ENCODE measurements at places on chromosomes 3 and 15. TPM values are rescaled to one million over a fixed set of nuclear protein-coding genes. Genes with fewer than 3 reads are reported as not detected.

DNA sequence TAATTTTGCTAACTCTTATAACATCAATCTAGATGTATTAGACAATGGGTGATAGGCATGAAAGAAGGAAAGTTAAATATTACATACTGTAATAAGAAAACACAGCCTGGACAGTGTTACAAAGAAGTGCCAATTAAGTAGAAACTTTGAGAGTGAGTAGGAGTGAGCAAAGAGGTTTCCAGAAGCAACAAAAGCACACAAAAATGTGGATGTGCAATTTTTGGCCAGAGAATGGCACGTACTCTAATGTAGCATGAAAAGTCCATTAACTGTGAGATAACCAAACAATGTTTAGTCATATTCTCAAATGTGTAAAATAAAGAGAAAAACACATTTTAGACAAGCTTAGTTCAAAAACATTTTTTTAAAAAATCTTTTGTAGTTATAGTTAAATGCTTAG is 567.3 kb downstream of the ROBO1 start:
- H3K36me3 ChIP-seq = no peaks in the 10 kb centered on the region
- H3K4me3 ChIP-seq = no peak overlapping the region
- peaks cover 3% of the 10 kb centered on the region for H3K27me3 ChIP-seq
- no peak overlapping the region for H3K27ac ChIP-seq

GRCh38 chr3:14124223-14124614 is 451 bp downstream of the CHCHD4 start:
- no peaks in the 10 kb centered on the region for H3K27me3 ChIP-seq
- peak overlapping the region; percentile 87 for H3K4me3 ChIP-seq

DNA sequence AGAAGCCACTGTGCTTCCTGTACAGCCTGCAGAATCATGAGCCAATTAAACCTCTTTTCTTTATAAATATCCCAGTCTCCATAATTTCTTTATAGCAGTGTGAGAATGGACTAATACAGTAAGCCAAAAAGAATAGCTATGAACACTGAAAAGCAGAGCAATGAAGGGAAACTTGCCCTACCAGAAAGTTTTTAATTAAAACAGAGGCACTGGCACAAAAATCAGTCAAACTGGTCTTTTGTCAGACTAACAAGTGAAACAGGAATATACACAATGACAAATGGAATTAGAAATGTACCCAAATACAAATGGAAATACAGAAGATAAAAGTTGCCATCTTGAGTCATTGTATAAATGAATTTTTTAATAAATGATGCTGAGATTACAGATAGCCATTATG is 40.5 kb downstream of the POLQ start:
- H3K4me1 ChIP-seq = no peaks in the 10 kb centered on the region
- no peak for DNase-seq
- no peaks in the 10 kb centered on the region for H3K27me3 ChIP-seq

DZIP1L gene
- total RNA-seq = 3.8 TPM

CLASP2 gene
- 84.8 TPM for total RNA-seq

Data from PC-3 (cell line).